ENCODE measurements at places on chromosomes 13 and 19. TPM values are rescaled to one million over a fixed set of nuclear protein-coding genes. Genes with fewer than 3 reads are reported as not detected.

The KLK12 gene
- not detected for total RNA-seq

The FREM2 gene
- total RNA-seq: not detected

The ZNF492 gene
- total RNA-seq: not detected

The KASH5 gene
- not detected for total RNA-seq

The THAP8 gene
- total RNA-seq: 8.1 TPM

The ZNF439 gene
- not detected for total RNA-seq

The ALOX5AP gene
- 10.3 TPM for total RNA-seq

The LILRA2 gene
- not detected for total RNA-seq
